ENCODE measurements at places on chromosomes 6 and 20. TPM values are rescaled to one million over a fixed set of nuclear protein-coding genes. Genes with fewer than 3 reads are reported as not detected.

- H3K27ac ChIP-seq = no peak overlapping the region
- DNase-seq = no peak
- H3K27me3 ChIP-seq = no peaks in the 10 kb centered on the region
- H3K4me1 ChIP-seq = no peaks in the 10 kb centered on the region
These were observed 101.6 kb downstream of the PRKN start for GRCh38 chr6:162625846-162626540.

The RBL1 gene
- 50.9 TPM for total RNA-seq

GRCh38 chr6:31375699-31376098 lies 18.7 kb upstream of the HLA-B start:
- H3K4me1 ChIP-seq = peaks cover 4% of the 10 kb centered on the region
- peaks cover 17% of the 10 kb centered on the region for H3K27me3 ChIP-seq
- peaks cover 4% of the 10 kb centered on the region for H3K36me3 ChIP-seq
- H3K4me3 ChIP-seq = no peak overlapping the region
- H3K27ac ChIP-seq = no peak overlapping the region

DNA sequence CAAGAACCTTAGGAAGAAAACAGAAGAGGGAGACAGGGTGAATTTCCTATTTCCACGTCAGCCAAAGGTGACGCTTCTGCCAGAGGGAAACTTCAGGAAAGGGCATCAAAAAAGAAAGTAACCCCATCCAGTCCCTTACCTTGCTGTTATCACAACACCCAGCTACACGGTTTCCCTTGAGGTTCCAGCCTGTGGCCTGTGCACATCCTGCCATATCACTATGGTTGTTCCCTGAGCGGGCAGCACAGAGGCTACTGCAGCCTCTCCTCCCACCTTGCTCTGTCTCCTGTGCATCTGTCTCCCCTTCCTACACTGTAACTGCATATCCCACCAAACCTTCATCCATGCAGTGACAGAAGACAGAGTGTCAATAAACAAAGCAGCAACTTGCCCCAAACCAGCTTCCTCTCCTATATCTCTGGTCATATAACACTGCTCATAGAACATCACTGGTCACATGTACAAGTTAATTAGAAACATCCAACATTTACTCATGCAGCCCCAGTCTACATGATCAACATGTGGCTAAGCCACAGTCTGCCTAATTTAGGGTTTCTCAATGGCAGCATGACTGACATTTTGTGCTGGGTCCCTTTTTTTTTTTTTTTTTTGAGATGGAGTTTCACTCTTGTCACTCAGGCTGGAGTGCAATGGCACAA lies 54.7 kb downstream of the GFOD1 start:
- H3K4me3 ChIP-seq = peak overlapping the region; percentile 6
- peaks cover 68% of the 10 kb centered on the region for H3K4me1 ChIP-seq
- DNase-seq = peak; percentile 68
- peaks cover 19% of the 10 kb centered on the region for H3K36me3 ChIP-seq

- H3K4me1 ChIP-seq = peaks cover 8% of the 10 kb centered on the region
- no peak overlapping the region for H3K27ac ChIP-seq
- H3K36me3 ChIP-seq = peaks cover 38% of the 10 kb centered on the region
- H3K4me3 ChIP-seq = no peak overlapping the region
- no peak for DNase-seq
These were observed 12.1 kb downstream of the SERINC3 start for GRCh38 chr20:44509762-44510161.

DNA sequence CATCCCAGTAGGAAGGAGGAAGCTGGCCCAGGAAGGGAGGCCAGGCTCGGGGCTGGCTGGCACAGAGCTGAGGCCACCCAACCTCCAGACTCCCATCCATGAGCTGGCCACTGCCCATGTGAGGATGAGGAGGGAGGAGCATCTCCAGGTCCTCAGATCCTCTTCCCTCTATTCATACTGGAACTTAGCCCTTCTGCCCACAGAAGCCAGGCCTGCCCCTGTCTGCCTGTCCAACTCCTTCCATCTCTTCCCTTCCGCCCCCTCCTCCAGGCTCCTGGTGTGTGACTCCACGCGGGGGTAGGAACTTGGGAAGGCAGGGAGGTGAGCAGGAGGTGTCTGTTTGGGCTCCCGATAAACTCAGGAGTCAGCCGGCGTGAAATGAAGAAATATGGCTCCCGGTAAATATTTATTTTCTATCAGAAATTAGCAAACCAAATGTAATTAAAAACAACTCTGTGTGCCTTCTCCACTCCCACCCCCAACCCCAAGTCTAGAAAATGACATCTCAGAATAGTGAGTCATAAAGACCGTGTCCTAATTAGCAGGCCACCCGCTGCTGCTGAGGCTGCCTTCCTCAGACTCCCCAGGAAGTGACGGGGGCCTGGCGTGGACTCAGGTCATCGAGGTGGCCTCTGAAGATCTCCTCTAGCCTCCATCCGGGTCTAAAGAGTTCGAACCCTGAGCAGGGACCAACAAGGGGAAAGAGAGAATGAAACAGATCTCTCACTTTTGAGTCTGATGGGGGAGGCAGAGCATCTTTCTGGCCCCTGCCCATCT lies 81.9 kb downstream of the MDGA1 start:
- H3K4me1 ChIP-seq = peaks cover 22% of the 10 kb centered on the region
- H3K27me3 ChIP-seq = peaks cover 15% of the 10 kb centered on the region
- H3K27ac ChIP-seq = no peak overlapping the region

DNA sequence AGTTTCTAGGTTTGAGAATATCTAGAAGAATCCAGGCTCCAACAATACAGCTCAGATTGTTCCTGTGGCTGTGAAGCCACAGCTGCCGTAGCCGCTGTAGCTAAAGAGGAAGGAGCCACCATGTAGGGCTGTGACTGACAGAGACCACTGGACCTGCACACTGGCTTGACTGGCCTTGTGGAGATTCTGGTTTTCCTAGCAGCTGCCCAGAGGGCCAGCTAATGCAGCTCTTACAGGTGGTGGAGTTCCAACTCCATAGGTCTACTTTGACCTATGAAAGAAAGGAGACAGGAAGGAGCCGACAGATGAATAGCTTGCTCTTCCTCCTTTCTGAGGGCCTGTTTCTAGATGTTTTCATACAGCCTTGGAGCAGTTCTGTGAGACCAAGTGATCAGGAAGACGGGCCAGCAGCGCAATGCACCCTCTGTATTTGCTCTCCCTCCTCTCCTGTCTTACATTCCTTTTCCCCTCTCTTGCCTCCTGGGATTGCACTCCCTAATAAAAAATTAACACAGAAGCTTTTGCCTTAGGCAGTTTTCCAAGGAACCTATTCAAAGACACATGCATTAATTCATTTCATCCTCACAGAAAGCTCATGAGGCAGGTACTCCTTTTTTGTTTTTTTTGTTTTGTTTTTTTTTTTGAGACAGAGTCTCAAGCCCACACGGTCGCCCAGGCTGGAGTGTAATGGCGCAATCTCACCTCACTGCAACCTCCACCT lies 51.8 kb upstream of the MYB start:
- H3K27me3 ChIP-seq = no peaks in the 10 kb centered on the region
- H3K36me3 ChIP-seq = peaks cover 2% of the 10 kb centered on the region
- DNase-seq = peak; percentile 76

The ZBP1 gene
- total RNA-seq = 0.62 TPM

The NRSN1 gene
- total RNA-seq = not detected

GRCh38 chr20:48158014-48158413 lies 372.7 kb upstream of the SULF2 start:
- H3K4me1 ChIP-seq = no peaks in the 10 kb centered on the region
- H3K36me3 ChIP-seq = no peaks in the 10 kb centered on the region
- no peak for DNase-seq

The OLIG3 gene
- total RNA-seq = not detected

The TBX18 gene
- total RNA-seq = not detected

GRCh38 chr6:75819776-75820487 lies 70.9 kb downstream of the MYO6 start:
- no peak overlapping the region for H3K27ac ChIP-seq
- peaks cover 11% of the 10 kb centered on the region for H3K27me3 ChIP-seq

All from activated CD4-positive, alpha-beta T cell treated with anti-CD3 and anti-CD28 coated beads, Interleukin-2, amount 10 ng/mL, durations not matched to agents 24 days and 14 days (primary cell).